ENCODE measurements at places on chromosomes 6 and 20.

- DNase-seq, result no peak
These were observed 490.9 kb upstream of the NRSN1 start for GRCh38 chr6:23635150-23635549.

GRCh38 chr6:23601811-23602345, 524.1 kb upstream of the NRSN1 start:
- no peak for DNase-seq

DNA sequence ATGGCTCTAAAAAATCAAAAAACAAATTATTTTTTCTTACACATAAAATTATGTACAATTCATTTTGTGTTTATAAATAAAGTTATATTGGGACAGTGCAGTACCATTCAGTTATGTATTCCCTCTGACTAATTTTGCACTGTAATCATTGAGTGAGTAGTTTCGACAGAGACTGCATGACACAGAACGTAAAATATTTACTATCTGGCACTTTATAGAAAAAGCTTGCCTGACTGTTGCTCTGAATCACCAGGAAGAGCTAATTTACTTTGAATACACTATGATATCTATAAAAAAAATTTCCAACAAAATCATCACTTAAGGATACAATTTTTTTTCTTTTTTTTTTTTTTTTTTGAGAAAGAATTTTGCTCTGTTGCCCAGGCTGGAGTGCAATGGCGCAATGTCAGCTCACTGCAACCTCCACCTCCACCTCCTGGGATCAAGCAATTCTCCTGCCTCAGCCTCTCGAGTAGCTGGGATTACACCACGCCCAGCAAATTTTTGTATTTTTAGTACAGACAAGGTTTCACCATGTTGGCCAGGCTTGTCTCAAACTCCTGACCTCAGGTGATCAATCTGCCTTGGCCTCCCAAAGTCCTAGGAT, 11.0 kb upstream of the KHDC1L start:
- DNase-seq, result no peak

DNA sequence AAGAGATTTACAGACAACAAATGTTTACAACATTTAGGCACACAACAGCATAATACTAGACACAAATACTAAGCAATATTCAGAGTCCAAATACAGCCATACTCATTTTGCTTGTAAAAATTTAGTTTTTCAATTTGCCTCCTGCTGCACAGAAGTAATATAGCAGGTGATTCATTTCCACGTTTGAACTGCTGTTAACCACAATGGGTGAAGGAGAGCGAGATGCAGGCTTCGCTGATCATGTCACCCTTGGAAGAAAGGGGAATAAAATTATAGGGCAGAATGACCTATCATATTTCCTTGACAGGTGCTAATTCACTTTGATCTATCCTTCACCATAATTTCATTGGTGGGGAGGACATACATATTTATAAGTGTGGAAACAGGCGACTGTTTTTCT, 643.8 kb upstream of the AGPAT4 start:
- no peak for DNase-seq

DNA sequence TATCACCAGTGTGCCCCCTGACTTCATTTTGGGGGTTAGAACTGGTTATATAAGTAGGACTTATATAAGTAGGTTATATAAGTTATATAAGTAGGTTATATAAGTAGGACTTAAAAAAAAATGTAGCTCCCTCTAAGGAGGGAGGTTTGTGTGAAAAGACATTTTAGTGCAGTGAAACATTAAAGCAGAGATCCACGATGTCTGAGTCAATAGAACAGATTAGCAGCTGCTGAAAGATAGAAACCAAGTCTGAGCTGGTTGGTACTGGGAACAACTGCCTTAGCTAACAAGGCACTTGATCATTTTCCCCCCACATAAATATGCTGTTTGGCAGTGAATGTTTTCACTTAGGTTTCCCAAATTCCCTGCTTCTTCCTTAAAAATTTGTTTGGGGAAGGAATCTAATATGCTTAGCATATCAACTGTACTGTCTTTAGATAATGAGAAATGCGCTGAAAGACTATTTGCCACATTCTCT, 2.1 kb upstream of the RPS12 start:
- no peak for DNase-seq

GRCh38 chr6:151701911-151702562, 105.4 kb upstream of the ESR1 start:
- no peak for DNase-seq

GRCh38 chr20:60868316-60868891, 383.7 kb upstream of the CDH4 start:
- no peak for DNase-seq

DNA sequence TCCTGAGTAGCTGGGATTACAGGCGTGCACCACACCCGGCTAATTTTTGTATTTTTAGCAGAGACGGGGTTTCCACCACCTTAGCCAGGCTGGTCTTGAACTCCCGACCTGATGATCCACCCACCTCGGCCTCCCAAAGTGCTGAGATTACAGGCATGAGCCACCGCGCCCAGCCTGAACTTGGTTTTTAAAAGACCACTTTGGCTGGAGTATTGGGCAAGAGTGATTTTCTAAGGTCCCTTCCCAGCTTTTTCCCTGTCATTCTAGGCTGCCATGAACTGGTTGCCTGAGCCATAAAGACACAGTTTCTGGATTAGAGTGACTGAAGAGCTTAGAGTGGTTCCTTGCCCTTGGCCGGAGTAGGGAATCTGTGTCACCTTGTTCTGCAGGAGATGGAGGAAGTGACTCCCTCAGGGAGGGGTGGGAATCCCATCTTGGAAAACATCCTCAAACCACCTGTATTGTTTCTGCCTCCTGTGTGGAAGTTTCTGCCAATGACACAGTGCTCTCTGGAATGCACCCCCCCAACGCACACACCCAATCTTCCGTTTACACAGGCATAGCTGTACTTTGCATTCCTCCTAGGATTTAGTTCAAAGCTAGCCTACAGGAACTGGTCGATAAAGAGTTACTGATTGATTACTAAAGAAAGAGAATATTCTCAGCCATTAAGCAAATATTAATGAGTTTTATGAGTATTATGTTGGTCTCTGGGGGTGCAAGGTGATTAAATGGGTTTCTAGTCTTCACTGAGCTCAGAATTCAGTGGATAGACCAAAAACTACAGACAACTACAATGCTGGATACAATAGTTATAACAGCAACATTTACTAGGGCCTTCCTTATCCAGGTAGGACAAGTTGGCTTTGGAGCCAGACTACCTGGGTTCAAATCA, 18.2 kb downstream of the BCL2L1 start:
- no peak for DNase-seq

DNA sequence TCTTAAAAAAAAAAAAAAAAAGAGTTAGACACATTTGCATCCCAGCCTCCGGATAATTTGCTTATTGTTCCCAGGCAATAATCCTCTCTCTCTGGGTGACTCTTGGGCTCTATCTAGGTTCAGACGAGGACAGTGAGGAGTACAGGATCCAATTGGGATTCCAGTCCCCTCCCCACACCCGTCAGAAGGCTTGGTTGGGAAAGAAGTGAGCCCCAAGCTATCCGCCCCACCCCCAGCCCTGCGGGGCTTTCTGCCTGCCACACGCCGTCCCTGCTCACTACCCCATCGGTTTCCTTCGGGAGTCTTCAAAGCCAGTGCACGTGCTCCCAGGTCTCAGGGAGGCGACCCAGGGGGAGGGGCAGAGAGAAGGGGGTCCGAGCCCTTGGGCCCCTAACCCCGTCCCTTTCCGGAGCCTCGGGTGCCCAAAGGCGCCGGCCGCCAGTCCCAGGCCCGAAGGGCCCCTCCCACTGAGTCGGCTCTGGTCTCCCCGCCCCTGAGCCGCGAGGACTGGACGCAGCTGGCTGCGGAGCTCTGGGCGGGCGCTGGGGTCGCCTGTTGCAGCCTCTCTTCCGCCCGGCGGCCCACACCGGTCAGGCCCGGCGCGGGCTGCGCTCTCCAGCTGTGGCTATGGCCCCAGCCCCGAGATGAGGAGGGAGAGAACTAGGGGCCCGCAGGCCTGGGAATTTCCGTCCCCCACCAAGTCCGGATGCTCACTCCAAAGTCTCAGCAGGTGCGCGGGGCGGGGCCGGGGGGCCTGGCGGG, 2.5 kb downstream of the MYMX start:
- no peak for DNase-seq

- DNase-seq, result no peak
These were observed 9.1 kb upstream of the TP53TG5 start for GRCh38 chr20:45387274-45387673.

- no peak for DNase-seq
These were observed 6.4 kb upstream of the DSE start for GRCh38 chr6:116364321-116364720.

DNA sequence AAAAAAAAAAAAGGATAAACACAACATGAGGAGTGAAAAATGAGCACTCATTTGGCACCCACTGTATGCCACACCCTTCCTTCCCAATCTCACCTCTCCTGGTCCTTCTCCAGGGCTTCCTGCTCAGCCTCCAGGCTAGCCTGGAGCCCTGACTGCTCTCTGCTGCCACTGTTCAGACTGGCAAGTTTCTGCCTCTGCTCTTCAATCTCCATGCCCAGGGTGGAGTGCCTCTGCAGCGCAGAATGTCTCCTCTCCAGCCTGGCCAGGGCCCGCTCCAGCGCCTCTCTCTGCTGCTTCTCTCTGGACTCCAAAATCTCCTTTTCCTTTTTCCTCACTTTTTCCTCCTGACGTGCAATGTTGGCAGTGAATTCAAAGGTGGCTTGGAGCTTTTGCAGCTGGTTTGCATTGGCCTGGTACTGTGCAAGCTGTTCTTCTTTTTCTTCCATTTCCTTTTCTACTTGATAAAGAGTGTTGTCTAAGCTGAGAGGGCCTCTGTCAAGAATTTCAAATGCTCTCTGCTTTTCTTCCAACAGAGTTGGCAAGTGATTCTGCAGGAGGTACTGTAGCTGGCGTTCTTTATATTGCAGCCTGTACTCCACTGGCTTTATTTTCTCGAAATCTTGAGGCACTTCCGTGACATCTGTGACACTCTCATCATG, 194.4 kb downstream of the KIF16B start:
- no peak for DNase-seq

DNA sequence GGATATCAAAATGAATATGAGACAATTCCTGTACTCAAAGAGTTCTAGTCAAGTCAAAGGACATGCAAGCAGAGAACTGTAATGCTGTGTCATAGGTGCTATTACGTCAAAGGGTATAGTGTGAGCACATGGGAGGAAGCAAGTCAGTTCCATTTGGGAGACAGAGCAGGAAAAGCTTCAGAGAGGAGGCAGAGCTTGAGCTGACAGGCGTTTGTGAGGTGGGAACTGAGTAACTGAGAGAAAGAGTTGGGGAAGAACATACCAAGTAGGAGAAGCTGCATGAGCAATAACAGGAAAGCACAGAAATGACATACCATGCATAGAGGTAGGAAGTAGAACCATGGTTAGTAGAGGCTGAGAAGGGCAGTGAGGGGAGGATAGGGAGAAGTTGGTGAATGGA, 15.2 kb upstream of the SSR1 start:
- DNase-seq, result no peak

DNA sequence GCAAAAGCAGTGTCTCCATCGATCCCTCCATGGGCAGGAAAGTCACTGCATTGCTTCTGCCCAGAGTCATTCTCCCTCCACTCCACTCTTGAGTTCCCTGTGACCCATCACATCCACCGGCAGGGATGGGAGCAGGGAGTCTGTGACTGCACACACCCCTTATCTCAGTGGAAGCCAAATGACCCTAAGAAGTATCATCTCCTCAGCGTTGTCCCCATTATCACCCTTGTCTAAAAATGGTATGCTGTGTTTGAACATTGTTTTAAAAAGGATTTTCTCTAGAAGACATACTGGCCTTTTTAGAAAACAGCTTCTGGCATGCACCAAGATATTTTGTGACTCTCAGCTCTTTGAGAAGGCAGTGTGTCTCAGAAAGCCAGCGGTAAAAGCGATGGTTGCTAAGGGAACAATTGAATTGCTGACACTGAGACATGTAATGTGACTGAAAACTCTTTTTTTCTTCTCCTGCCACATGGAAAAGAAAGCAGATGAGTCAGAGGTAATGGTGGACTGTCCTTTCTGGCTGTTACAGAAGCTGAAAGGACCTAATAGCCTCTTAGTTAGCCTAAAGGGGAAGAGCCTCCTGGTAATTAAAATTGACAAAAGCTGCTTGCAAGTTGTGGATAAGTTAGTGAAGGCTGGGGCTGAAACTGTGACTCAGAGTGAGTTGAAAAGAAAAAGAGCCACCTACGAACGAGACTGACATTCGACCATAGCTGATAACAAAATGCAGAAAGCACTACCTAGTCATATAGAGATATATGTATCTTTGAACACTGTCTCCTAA, 120.5 kb downstream of the MAP3K7 start:
- DNase-seq, result no peak

- no peak for DNase-seq
These were observed 61.7 kb upstream of the SLC22A23 start for GRCh38 chr6:3518356-3519190.

- no peak for DNase-seq
These were observed at the start of gene SYTL3 for GRCh38 chr6:158649289-158650143. TSS of gene SYTL3 (plus strand) at chr6:158650054. CDS start at chr6:158663269, 13,215 bp downstream.

- no peak for DNase-seq
These were observed 60.4 kb upstream of the RSPO3 start for GRCh38 chr6:127058027-127058426.

DNA sequence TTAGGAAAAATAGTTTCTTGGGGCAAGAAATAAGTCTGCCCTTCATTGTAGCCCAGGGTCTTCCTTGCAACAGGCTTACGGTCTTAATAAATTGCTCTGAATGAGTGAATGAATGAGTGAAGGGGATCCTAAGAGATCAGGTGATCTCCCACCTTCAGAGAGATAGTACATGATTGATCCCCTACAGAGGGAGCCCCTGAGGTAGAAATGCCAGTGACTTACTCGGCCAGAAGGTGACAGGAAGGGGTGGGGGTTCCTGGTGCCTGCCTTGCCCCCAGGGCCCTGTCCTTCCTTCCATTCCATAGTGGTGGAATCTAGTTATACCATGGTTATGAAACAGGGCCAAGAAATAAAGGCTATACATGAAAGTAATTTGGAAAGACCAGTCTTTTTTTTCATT, 215.3 kb upstream of the SSTR4 start:
- no peak for DNase-seq

DNA sequence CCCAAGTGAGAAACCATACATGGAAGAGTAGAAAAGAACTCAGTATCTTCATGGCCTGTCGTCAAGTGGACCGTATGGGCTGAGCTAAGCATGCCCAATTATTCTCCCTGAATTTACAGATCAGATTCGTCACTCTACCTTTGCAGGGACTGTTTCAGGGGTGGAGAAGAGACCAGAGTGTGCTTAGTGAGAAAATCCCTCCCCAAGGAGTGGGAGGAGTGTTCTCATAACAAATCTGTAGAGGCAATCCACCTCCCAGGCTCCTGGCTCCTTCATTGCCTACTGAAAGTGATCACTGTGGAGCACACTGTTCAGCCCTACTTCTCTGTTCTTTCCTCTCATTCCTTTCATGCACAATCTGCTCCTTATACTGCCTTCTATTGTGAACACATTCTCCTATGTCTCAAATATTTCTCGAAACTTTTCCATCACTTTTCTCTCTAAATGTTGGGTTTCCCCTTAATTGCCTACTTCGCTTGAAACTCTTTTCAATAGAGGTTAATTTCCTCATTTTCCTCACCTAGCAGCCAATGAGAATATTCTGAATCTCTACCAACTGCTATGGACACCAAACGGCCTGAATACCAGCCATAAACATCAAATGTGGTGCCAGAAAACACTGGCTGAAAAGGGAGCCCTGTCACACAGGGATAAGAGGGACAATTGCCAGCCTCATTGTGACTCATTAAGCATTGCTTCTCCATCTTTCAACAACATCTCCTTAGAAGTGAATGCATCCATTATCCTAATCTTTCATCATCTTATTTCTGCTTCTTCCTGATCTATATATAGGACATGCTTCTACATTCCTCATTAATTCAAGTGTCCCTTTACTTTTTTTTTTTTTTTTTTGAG, 398.3 kb downstream of the UTRN start:
- DNase-seq, result no peak

- no peak for DNase-seq
These were observed 383.8 kb upstream of the CITED2 start for GRCh38 chr6:139758209-139758611.
